ENCODE measurements at places on chromosomes 3 and 15.

DNA sequence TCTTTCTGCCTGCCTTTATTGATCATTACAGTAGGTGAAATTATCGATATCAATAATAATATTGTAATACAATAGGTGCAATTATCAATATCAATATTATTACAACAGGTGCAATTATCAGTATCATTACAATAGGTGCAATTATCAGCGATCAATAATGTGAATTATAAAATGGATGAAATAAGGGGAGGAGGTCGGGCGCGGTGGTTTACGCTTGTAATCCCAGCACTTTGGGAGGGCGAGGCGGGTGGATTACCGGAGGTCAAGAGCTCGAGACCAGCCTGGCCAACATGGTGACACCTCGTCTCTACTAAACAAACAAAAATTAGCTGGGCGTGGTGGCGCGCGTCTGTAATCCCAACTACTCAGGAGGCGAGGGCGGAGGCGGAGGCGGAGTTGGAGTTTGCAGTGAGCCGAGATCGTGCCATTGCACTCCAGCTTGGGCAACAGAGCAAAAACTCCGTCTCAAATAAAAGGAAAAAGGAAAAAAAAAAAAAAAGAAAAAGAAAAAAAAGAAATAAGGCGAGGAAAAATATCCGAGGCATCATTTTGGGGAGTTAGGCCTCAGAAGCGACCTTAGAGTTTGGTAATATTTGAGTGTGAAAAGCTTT is 611 bp upstream of the BNIP2 start:
- DNase-seq: peak; percentile 24

DNA sequence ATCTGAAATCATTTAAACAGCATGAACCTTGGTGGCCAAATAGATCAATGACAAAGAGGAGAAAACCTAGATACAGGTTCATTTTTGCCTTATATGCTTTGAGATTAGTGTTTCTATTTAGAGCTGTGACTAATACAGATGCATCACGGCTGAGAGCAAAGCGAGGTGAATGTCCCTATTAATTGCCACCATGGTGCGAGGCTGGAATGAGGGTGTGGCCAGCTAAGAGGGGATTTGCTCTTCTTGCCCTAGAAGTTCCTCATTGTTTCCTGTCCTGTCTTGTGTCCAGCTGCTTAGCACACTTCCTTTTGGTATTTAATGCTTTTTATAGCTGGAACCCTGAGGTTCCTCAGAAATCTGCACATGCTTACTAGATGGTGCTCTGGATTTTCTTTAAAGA is 339.1 kb upstream of the RGMA start:
- no peak for DNase-seq

DNA sequence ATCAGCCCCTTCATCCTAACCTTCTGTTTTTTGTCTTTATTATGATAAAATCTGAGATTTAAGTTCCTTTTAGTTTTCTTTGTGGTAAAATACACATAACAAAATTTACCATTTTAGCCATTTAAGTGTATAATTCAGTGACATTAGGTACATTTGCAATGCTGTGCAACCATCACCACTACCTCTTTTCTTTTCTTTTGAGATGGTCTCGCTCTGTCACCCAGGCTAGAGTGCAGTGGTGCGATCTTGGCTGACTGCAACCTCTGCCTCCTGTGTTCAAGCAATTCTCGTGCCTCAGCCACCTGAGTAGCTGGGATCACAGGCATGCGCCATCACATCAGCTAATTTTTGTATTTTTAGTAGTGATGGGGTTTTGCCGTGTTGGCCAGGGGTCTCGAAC is 6.2 kb upstream of the RAB11A start:
- DNase-seq: no peak

- DNase-seq: no peak
Observed at GRCh38 chr3:188578576-188579363, 424.8 kb downstream of the LPP start.

GRCh38 chr3:14587740-14588360 is 47.7 kb upstream of the GRIP2 start:
- DNase-seq: no peak

GRCh38 chr3:11574981-11575669 is 68.6 kb downstream of the VGLL4 start:
- DNase-seq: no peak

GRCh38 chr3:46252980-46253379 is 10.7 kb downstream of the CCR3 start:
- DNase-seq: no peak

- DNase-seq: no peak
Observed at GRCh38 chr15:62606376-62607113, 436.0 kb upstream of the TPM1 start.

DNA sequence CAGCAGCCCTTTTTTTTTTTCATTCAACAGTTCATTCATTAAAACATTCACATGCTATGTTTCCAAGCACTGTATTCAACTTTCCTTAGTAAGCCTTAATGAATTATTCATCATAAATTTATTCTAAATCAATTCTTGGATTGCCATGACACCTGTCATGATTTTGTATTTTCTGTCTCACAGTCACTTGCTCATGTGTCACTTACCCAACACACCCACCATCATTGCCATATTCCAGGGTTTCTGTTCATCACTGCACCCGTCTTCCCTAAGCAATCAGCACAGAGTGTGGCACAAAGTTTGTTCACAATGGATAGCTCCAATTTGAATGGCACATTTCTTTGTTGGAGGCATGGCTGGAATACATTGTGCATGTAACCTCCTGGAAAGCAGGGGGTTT is 27.2 kb downstream of the CPNE4 start:
- DNase-seq: no peak

DNA sequence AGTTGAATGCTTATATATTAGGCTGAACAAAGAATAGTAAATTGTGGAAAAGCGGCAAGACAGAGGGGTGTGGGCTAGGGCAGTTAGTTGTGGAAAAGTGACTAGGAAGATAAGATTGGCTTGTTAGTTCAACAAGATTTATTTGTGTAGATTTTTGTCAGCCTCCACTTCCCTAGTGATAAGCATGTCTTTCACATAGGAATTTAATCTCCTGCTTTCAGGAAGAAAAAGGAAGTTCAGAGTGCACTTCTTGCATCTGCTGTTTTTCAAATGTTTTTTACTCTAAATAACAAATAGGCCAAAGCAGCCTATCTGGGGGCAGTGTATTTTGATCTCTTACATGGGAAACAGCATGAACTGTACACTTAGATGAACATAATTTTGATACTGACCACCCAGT is 919.9 kb downstream of the NAALADL2 start:
- no peak for DNase-seq

GRCh38 chr3:63966871-63967270 is 54.7 kb upstream of the SCAANT1 start:
- DNase-seq: no peak

DNA sequence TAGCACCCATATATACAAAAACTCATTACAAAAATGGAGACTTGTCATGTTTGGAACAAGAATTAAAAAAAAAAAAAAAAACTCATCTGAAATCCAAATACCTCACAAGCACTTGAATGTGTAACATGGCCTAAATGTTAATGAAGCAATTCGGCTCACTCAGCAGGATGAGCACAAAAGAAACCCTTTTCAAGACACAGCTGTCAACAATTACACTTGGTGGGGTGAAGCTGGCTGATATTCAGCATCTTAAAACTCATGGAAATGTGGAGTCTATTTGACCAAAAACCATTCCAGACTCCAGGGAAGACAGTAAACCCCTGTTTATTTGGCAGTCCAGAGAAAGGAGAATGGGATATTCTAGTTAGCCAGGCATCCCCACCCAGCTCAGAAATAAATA is 205.4 kb upstream of the TSC22D2 start:
- no peak for DNase-seq

DNA sequence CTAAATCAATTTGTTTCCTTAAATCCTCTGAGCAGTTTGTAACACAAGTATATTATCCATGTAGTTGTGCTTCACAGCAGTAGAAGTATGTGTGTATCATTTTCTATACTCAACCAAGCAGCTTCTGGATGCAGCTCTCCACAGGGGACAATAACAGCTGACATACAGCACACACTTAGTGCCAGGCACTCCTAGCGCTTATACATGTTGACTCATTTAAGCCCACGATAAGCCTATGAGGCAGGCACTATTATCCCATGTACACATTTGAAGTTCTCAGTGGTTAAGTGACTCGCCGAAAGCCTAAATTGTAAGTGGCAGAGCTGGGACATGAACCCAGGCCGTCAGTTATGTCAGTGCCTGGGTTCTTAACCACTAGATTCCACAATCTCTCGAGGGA is 20.3 kb upstream of the LPP start:
- DNase-seq: no peak

DNA sequence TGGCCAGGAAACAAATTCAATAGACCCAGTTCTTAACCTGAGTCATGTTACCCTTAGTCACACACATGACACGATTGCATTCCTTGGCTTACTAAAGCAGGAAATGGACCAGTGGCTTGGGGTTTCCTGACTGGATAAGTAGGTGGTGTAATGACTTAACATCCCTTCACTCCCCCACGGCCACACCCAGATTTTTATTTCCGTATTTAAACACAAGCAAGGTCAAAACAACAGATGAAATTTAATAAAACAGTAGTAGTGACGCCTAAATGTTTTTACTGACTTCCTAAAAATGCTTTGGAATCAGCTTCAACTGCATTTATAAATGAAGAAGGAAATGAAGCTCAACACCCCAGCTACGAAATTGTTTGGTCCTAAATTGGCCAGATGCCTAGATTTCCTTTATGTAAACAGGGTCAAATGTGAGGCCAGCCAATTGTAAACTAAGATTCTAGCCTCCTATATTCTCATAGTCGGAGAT is 324.3 kb downstream of the CHST2 start:
- DNase-seq: no peak

- DNase-seq: no peak
Observed at GRCh38 chr15:58285212-58285920, 146.4 kb upstream of the LIPC start.

- no peak for DNase-seq
Observed at GRCh38 chr3:57555306-57555705, 768 bp upstream of the PDE12 start.

GRCh38 chr3:42117175-42118008 is 26.2 kb downstream of the TRAK1 start:
- DNase-seq: no peak
